ENCODE measurements at places on chromosomes 5 and 9.
A peak's percentile ranks its signal among the peaks of the same experiment; 100 is the strongest.

- DNase-seq = peak; percentile 4
Observed at GRCh38 chr5:133456933-133457402, 155.4 kb downstream of the FSTL4 start.

DNA sequence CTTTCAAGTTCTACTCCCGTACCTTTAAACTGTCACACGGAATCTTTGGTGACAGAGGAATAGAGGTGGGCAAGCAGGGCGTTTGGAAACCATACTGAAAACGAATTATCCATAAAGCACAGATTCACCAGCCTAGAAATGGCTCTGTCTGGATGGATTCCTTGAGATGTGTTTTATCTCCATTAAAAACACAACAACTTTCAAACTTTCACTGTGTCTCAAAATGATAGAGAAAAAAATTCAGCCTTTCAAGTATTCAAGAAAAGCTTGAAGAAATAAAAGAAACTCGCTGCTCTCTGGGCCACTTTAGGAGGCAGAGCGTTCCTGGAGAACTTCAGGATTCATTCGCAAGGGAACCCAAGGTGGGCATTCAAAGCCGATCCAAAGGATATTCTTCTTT lies 589 bp upstream of the THBS4 start:
- no peak for DNase-seq

DNA sequence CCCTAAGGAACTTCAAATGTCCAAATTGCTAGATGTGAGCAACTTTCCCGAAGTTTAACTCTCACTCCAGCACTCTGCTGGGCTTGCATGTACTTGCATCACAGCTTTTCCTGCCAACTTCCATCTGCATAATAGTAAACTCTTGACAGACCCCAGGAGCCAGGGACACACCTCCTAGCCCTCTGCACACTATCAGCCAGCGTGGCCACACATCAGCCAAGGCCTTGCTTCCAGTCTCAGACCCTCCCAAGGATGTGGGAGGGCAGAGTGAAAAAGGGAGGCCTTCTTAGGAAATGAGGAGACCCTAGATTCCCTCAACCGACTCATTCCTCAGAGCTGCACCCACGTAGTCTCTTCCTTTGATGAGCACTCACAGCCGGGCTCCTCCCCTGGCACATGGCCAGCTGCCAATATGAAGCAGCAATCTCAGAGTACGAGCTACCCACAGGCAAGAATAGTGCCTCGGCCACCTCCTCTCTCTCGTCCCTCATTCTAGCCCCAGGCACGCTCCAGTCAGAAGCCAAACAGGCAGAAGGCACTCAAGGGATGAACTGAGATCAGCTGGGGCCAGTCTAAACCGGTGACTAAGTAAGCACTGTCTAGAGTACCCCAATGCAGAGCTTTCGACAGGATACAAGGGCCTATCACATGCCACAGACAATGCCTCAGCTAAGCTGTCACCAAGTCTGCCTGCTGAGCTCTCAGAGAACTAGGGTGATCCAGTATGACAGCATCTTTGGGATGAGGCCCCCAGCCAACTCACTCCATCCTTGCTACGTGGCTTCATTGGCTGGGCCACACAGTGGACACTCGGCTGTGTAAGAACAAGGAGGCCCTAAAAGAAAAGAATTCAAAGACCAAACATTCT lies 2.3 kb downstream of the P4HA2 start:
- peak; percentile 71 for DNase-seq

DNA sequence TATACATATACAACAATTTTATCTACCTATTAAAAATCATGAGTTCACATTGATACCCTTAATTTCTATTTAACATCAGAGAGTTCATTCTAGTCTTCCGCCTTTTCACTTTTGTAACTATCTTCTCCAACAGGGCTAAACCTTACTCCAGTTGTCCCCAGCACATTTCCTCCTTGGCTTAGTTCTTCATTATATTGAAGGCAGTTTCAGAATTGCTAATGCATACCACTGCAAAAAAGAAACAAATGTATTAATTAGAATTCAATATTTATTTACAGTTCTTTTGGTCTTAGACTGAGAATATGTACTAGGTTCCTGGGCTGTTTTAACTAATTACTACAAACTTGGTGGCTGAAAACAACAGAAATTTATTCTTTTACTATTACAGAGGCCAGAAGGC lies 132.5 kb downstream of the WDR70 start:
- no peak for DNase-seq

DNA sequence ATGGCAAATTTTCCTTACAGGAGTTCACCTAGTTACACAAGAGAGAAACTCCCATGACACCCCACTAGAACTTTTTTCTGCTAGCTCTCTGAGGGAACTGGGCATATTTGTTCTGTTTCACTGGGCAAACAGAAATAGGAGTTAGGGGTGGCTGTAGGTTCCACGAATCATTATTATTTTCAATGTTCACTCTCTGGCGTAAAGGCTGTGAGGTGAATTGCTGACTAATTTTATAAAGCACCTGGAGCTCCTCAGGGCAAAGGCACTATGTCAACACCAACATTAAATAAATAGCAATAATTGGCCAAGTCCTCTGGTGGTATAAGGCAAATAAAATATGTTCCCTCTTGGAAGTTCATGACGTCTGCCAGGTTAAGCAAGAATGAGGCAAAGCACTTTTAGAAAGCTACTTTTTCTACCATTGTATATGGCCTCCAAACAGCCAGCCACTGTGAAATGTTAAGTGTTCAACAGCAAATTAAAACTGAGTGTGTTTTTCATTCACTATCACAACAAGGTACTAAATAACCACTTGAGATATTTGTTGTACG lies 344.6 kb downstream of the PDE4D start:
- no peak for DNase-seq

- DNase-seq = no peak
Observed at GRCh38 chr9:27801545-27801944, 228.3 kb upstream of the C9orf72 start.

- no peak for DNase-seq
Observed at GRCh38 chr5:132764051-132764450, 13.0 kb downstream of the SEPTIN8 start.

DNA sequence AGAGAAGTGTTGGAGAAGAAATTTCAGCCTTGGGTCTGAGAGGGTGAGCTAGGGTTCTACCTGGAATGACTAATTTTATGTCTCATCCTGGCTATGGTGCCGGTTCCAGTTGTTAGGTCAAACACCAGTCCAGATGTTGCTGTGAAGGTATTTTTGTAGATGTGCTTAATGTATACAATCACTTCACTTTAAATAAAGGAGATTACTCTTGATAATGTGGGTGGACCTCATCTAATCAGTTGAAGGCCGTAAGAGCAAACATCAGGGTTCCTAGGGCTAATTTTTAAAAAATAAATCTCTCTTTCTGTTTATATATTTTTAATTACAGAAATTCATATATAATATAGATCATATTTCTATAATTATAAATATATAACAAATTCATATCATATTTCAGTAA lies 90.5 kb upstream of the GDNF start:
- no peak for DNase-seq

Measured in fibroblast of skin of left biceps (primary cell).